ENCODE measurements at places on chromosomes 5 and 9.

DNA sequence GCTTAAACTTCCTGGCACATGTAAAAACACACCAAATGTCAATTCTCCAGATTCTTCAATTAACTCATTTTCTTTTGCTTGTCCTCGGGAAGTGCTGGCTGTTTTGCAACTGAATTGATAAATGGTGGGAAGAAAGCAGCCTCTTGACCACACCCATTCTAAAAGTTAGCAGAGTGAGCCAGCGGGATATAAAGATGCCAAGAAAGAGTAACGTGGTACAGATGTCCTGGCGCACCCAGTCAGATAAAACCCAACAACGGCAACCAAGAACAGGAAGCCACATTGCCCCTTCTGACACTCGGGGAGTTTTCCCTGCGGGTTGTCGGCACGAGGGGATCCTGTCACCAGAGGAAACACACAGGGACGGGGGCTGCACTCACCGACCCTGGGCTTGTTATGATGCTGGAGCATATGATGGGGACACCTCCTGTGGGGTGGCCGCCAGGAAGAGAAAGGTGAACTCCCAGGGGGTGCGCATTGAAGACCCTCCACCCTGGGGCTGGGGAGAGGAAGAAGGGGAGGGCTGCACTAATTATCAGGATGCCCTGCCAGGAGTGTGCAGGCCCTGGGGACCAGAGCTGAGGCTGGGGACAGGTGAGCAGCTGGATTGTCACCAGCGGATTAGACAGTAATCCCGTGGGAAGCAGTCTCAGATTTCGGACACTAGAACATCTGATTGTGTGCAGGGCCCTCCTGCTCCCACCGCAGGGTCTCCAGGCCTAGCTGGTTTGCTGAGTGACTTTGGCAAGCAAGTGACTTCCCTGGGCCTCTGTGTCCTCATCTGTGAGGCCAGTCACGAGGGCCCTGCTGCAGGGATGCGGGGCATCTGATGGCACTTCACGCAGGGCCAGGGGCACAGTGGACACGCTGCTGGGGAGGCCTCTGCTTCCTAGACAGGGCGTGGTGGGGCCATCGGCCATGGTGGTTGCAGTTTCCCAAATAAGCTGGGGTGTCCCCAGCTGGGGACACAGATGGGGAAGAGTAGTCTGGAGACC is 59.2 kb downstream of the CRB2 start:
- DNase-seq: no peak

GRCh38 chr5:3029396-3029795 is 277.9 kb upstream of the IRX2 start:
- DNase-seq: no peak

- DNase-seq: no peak
These were observed 35.1 kb downstream of the BASP1 start for GRCh38 chr5:17252543-17252942.

- DNase-seq: no peak
These were observed 70.0 kb downstream of the GRIN3A start for GRCh38 chr9:101668421-101668820.

DNA sequence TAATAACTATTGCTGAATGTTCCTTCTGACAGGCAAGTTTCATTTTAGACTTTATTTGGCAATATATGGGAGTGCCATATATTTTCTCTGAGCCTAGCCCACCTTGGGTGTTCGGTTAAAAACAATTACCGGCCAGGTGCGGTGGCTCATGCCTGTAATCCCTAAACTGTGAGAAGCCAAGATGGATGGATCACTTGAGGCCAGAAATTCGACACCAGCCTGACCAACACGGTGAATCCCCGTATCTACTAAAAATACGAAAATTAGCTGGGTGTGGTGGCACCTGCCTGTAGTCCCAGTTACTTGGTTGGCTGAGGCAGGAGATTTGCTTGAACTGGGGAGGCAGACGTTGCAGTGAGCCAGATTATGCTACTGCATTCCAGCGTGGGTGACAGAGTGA is 47.9 kb downstream of the TNFSF15 start:
- DNase-seq: no peak

- DNase-seq: no peak
These were observed 170.3 kb upstream of the RAD23B start for GRCh38 chr9:107112707-107113243.

DNA sequence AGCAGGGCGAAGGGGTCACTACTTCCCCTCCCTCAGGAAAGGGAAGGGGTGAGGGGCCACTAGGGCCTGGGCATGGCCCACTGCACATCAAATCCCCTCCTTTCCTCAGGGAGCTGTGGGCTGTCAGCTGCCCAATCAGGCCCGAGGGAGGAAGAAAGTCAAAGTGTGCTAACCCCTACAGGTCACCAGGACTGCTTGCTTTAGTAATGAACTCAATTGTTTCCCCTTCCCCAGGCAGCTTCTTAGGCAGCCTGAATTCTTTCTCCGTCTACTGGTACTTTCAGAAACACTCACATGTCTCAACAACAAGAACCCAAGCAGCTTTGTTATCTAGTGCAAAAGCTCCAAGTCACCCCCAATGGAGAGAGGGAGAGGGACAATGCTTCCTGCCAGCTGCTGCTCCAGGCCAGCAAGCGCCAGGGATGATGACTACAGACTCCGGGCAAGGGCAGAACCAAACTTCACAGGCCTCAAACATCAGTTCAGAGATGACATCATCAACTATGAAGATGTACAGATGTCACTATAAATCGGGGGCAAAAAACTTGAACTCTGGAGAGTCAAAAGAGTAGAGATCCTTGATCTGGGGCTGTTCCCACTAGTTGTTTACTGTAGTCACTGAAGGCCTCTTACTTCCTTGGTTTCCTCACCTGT is 100.7 kb downstream of the SLIT3 start:
- no peak for DNase-seq

GRCh38 chr5:34656700-34657273 is 659 bp downstream of the RAI14 start:
- DNase-seq: no peak

GRCh38 chr9:127035948-127036347 is 86.5 kb downstream of the ANGPTL2 start:
- DNase-seq: no peak

- DNase-seq: no peak
These were observed 150.4 kb upstream of the IER5L start for GRCh38 chr9:129328355-129329042.

GRCh38 chr9:4508246-4508906 is 18.1 kb downstream of the SLC1A1 start:
- DNase-seq: no peak

GRCh38 chr9:138016406-138017187 is 139.0 kb downstream of the CACNA1B start:
- DNase-seq: no peak

GRCh38 chr9:121206516-121207370 is 5.1 kb upstream of the RAB14 start:
- DNase-seq: peak; percentile 69

- no peak for DNase-seq
These were observed 22.6 kb downstream of the TGFBR1 start for GRCh38 chr9:99127356-99128132.

GRCh38 chr5:34447424-34447823 is 208.7 kb upstream of the RAI14 start:
- no peak for DNase-seq

GRCh38 chr9:74562611-74563010 is 65.5 kb downstream of the RORB start:
- no peak for DNase-seq

- no peak for DNase-seq
These were observed 82.5 kb downstream of the CSNK1G3 start for GRCh38 chr5:123594434-123594833.

- no peak for DNase-seq
These were observed 8.9 kb downstream of the NLN start for GRCh38 chr5:65730910-65731309.
